ENCODE measurements at places on chromosomes 6 and 20.

- DNase-seq = no peak
Measured at GRCh38 chr20:63628246-63628975, 1.5 kb upstream of the GMEB2 start.

GRCh38 chr6:151254451-151255081 is 14.8 kb downstream of the AKAP12 start:
- no peak for DNase-seq

- no peak for DNase-seq
Measured at GRCh38 chr20:48970681-48971365, 49.3 kb downstream of the ARFGEF2 start.

GRCh38 chr20:21395666-21396598 is 1.4 kb downstream of the NKX2-4 start:
- DNase-seq = no peak

All from non-pigmented ciliary epithelial cell (primary cell).